ENCODE measurements at places on chromosomes 1 and 21. TPM values are rescaled to one million over a fixed set of nuclear protein-coding genes. Genes with fewer than 3 reads are reported as not detected.

- no peak for DNase-seq
Observed at GRCh38 chr1:3570066-3570986, 41.0 kb downstream of the MEGF6 start.

DNA sequence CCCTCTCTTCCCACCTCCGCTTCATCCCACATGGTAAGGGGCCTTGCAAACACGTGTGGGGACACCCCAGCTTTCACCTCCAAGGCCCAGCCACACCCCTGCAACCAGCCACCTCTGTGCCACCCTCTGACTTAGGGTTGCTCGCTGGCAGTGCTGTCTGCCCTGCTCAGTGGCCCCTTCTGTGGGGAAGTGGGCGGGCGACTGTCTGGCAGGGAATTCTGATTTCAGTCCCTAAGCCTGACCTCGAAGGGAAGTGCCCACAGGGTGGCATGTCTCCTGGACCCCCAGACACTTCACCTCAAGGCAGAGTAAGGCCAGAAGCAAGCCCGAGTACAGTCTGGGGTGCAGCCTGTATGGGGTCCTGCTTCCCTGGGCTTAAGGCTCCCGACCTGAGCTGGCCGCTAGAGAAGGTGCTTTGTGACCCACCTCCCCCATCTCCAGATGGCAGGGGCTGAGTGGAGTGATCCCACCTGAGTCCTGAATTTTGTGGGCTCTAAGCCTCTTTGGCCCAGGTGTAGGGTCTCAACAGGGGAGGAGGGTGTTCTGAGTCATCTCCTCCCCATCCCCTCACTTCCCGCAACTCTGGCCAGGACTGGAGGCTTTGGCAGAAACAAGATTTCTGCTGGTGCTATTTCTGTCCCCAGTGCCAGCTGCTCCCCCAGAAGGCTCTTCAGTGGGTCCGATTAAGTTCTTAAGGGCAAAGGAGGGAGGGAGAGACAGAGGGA lies 7.0 kb downstream of the RD3 start:
- no peak for DNase-seq

Gene RNU1-3
- total RNA-seq, result 1,043 TPM

Gene KCNJ15
- total RNA-seq, result 0.43 TPM

Measured in activated CD8-positive, alpha-beta T cell treated with anti-CD3 and anti-CD28 coated beads for 36 hours (primary cell).